ENCODE measurements at places on chromosomes 12 and 14. TPM values are rescaled to one million over a fixed set of nuclear protein-coding genes. Genes with fewer than 3 reads are reported as not detected.

- no peak overlapping the region for H3K27ac ChIP-seq
- H3K4me1 ChIP-seq: no peaks in the 10 kb centered on the region
- peaks cover 5% of the 10 kb centered on the region for H3K27me3 ChIP-seq
- DNase-seq: peak; percentile 37
- no peaks in the 10 kb centered on the region for H3K36me3 ChIP-seq
These were observed 104.7 kb downstream of the PAH start for GRCh38 chr12:102812344-102812743.

GRCh38 chr12:123384994-123385376 is 1.1 kb downstream of the KMT5A start:
- no peaks in the 10 kb centered on the region for H3K36me3 ChIP-seq
- peak overlapping the region; percentile 89 for H3K4me3 ChIP-seq
- DNase-seq: no peak
- H3K27ac ChIP-seq: no peak overlapping the region

GRCh38 chr12:104680070-104680469 is 223.3 kb downstream of the CHST11 start:
- H3K27me3 ChIP-seq: no peaks in the 10 kb centered on the region
- H3K4me1 ChIP-seq: no peaks in the 10 kb centered on the region

DNA sequence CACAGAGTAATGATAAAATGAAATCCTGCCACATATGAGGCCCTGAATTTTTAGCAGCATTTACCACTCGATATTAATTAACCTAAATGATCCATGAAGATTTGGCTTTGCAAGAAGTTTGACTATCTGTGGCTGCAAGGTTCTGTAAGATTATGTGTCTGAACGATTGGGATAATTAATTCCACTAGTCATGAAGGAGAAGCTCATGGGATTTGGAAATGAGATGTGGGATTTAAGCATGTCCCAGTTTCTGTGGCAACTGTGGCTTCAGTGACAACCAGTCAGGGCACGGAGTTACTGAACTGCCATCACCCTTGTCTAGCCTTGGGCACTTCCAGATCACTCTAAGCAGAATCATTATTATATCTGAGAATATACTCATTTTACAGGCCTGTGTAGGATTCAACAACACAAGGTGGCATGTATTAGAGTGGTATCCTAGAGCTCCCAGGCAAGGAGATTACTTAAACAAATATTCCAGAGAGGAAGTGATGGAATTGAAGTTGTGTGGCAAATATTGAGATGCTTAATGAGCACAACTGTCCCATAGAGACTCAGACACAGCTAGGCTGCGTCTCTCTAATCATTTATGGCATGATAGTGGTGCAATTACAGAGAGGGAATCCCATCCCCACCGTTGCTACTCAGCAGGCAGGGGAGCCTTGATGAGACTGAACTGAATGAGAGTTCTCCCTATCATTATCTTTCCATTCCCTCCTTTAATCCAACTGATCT is 205.0 kb upstream of the KRR1 start:
- H3K27me3 ChIP-seq: no peaks in the 10 kb centered on the region
- H3K4me1 ChIP-seq: peaks cover 24% of the 10 kb centered on the region
- H3K27ac ChIP-seq: no peak overlapping the region
- no peaks in the 10 kb centered on the region for H3K36me3 ChIP-seq
- no peak for DNase-seq

- DNase-seq: no peak
- H3K27ac ChIP-seq: no peak overlapping the region
- H3K4me1 ChIP-seq: no peaks in the 10 kb centered on the region
These were observed 320.8 kb downstream of the MED13L start for GRCh38 chr12:115956659-115957058.

DNA sequence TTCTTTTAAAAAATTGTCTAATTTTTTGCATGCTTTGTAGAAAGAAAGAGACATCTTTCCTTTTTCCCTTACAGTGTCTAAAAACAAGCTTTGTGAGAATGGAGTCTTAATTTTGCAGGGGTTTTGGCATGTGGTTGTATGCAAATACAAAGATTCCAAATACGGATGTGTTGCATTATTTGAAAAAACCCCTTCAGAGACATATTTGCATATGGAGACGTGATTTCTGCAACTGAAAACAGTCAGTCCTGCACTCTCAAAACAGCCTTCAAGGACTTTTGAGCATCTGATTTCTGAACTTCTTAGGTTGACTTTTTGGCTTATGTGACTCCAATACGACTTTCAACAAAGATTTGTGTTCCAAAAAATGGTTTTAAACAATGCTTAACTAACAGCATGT is 7.8 kb downstream of the IRAK3 start:
- no peaks in the 10 kb centered on the region for H3K36me3 ChIP-seq
- peak; percentile 14 for DNase-seq
- no peaks in the 10 kb centered on the region for H3K4me1 ChIP-seq
- no peak overlapping the region for H3K27ac ChIP-seq
- H3K27me3 ChIP-seq: peaks cover 1% of the 10 kb centered on the region
- H3K4me3 ChIP-seq: no peak overlapping the region

DNA sequence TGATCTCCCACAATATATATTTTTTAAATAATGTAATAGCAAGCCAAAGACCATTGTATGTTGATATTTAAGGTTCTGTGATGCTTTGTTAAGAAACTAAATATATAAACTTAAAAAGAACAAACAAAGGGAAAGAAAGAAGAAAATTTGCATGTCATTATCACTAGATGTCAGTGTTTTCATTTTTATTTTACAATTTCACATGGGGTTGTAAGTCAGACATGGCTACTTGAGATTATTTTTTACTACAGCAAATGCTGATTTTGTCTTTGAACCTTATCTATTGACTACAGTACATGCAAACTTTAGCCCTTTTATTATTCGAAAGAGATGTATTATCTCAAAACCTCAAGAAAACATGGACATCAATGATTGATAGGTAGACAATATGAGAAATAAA is 36.1 kb downstream of the SLCO1C1 start:
- no peak for DNase-seq
- H3K4me1 ChIP-seq: no peaks in the 10 kb centered on the region
- no peak overlapping the region for H3K4me3 ChIP-seq

GRCh38 chr12:32261638-32262037 is 137.7 kb upstream of the FGD4 start:
- no peaks in the 10 kb centered on the region for H3K36me3 ChIP-seq
- H3K4me1 ChIP-seq: no peaks in the 10 kb centered on the region
- DNase-seq: peak; percentile 79
- H3K27ac ChIP-seq: no peak overlapping the region
- no peaks in the 10 kb centered on the region for H3K27me3 ChIP-seq

GRCh38 chr14:75769047-75769685 is 108.1 kb downstream of the TTLL5 start:
- no peaks in the 10 kb centered on the region for H3K4me1 ChIP-seq
- no peak overlapping the region for H3K27ac ChIP-seq
- H3K27me3 ChIP-seq: no peaks in the 10 kb centered on the region
- DNase-seq: no peak

GRCh38 chr14:77025744-77026165 is 2.8 kb downstream of the IRF2BPL start:
- peak overlapping the region; percentile 92 for H3K27ac ChIP-seq
- H3K27me3 ChIP-seq: peaks cover 8% of the 10 kb centered on the region
- no peaks in the 10 kb centered on the region for H3K36me3 ChIP-seq
- H3K4me3 ChIP-seq: peak overlapping the region; percentile 83
- peak; percentile 70 for DNase-seq

DNA sequence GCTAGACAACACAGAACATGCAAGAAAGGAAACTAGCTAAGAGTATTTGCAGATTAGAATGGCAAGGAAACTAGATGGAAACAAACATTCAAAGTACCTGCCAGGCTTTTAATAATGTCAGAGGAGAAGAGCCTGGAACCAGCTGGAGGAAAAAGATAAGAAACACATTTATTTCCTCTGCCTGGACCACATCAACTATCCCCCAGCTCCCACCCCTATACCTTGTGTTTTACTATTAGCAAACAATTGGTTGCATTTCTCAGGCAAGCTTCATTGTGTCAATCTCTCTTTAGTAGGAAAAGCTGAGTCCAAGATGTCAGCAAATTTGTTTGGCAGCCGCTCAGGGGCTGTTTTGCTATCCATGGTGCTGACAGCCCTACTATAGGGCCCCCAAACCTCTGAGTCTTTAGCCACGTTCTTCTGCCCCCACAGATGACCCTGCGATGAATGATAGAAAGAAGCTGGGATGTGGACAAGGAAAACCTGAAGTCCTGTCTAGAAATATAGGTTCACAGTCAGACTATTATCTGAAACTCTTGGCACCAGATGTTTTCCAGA is 11.6 kb upstream of the SYNDIG1L start:
- peaks cover 8% of the 10 kb centered on the region for H3K4me1 ChIP-seq
- H3K27me3 ChIP-seq: no peaks in the 10 kb centered on the region
- no peaks in the 10 kb centered on the region for H3K36me3 ChIP-seq
- no peak overlapping the region for H3K27ac ChIP-seq
- no peak overlapping the region for H3K4me3 ChIP-seq
- DNase-seq: peak; percentile 74

- H3K27ac ChIP-seq: no peak overlapping the region
- DNase-seq: peak; percentile 13
- peaks cover 30% of the 10 kb centered on the region for H3K4me1 ChIP-seq
These were observed 6.8 kb downstream of the PLEKHG3 start for GRCh38 chr14:64711039-64711438.

DNA sequence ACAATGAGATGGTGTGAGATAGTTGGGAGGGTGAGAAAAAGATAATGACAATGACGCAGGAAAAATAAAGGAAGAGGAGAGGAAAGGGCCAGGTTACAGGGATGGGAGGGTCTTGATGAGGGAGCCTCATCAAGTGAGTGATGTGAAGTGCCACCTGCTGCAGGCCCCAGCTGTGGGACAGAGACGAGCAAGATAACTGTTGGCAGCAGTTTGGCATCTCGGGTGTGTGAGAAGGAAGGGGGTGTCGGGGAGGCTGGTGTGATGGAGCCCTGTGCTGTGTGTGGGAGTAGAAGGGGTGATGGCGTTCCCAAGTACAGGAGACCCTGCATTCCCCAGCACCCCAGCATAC is 11.4 kb upstream of the TAC3 start:
- no peak overlapping the region for H3K4me3 ChIP-seq
- no peaks in the 10 kb centered on the region for H3K36me3 ChIP-seq
- H3K27ac ChIP-seq: no peak overlapping the region

GRCh38 chr14:63924375-63924774 is 71.6 kb downstream of the SYNE2 start:
- DNase-seq: no peak
- H3K36me3 ChIP-seq: no peaks in the 10 kb centered on the region
- no peaks in the 10 kb centered on the region for H3K27me3 ChIP-seq

GRCh38 chr12:92765871-92766270 is 63.1 kb downstream of the PLEKHG7 start:
- no peaks in the 10 kb centered on the region for H3K27me3 ChIP-seq
- no peak for DNase-seq
- H3K4me1 ChIP-seq: no peaks in the 10 kb centered on the region
- no peak overlapping the region for H3K27ac ChIP-seq
- peaks cover 6% of the 10 kb centered on the region for H3K36me3 ChIP-seq

DNA sequence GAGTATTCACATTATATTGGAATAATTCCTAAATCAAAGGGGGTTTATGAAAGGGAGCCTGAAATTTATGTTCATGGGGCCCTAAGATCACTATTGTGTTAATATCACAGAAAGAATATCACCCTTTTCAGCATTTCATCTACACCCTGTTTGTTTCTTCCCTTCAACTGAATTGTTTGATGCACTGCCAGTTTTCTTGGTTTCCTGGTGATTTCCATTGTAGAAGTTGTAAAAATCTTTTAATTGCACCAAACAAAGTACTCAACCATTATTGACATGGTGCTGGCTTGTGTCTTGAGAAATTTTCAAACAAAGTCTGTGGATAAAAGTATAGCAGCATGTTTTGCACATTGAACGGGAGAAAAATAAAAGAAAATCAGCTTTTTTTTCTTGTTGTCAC is 154.8 kb upstream of the PRKD1 start:
- H3K27ac ChIP-seq: no peak overlapping the region
- H3K4me3 ChIP-seq: no peak overlapping the region
- H3K27me3 ChIP-seq: no peaks in the 10 kb centered on the region

- no peaks in the 10 kb centered on the region for H3K27me3 ChIP-seq
These were observed 134.0 kb downstream of the SRGAP1 start for GRCh38 chr12:63978519-63978918.

RNU4-1 gene
- total RNA-seq: 4,837 TPM

PLEK2 gene
- total RNA-seq: 1.4 TPM

DPF3 gene
- total RNA-seq: not detected

PPP1R1A gene
- 13.4 TPM for total RNA-seq

DBX2 gene
- not detected for total RNA-seq

OTOGL gene
- 1.4 TPM for total RNA-seq

CYP46A1 gene
- 0.46 TPM for total RNA-seq

MYF5 gene
- total RNA-seq: not detected

KIF26A gene
- 16.8 TPM for total RNA-seq

KIF5A gene
- 5.3 TPM for total RNA-seq

ARHGDIB gene
- total RNA-seq: 0.95 TPM

PLBD1 gene
- 37.5 TPM for total RNA-seq

RERG gene
- 1.4 TPM for total RNA-seq

CD163 gene
- total RNA-seq: 2.8 TPM

SERPINA10 gene
- not detected for total RNA-seq

SDR9C7 gene
- not detected for total RNA-seq

Data from endodermal cell (in vitro differentiated cells).